ENCODE measurements at places on chromosomes 4 and X.

GRCh38 chr4:144967161-144967560, 130.8 kb downstream of the ANAPC10 start:
- no peak for DNase-seq

GRCh38 chr4:119310826-119311225, 11.1 kb downstream of the FABP2 start:
- no peak for DNase-seq

DNA sequence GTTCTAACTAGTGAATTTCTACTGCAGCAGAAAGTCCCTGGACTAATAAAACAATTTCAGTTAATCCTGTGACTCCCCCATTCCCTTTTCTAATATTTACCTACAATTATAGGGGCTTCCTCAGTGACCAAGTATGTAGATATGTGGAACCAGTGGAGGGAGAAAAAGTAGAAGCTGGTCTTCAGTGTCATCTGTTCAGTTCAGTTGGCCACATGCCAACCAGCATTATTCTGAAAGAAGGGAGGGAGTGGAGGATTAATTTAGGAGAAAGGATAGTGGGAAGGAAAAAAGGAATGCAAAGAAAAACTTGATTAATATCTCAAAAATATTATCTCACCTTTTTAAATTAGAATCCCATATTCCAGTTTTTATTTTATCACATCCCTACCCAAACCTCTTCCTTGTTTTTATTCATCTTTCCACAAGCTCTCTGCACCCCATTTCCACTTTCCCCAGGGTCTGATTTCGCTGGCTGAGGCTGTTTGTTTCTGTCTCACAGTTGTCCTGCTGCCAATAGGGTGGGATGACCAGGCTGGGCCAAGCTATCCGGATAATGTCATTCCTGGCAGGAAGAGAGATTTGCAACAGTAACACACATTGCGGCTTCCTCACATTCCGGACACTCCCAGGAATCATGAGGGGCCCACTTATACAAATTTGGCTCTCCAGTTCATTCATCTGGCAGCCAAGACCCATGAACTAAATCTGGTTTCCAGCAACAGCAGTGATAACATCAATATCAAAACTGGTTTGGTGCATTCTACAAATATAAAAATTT, 24.6 kb upstream of the ANTXR2 start:
- no peak for DNase-seq

DNA sequence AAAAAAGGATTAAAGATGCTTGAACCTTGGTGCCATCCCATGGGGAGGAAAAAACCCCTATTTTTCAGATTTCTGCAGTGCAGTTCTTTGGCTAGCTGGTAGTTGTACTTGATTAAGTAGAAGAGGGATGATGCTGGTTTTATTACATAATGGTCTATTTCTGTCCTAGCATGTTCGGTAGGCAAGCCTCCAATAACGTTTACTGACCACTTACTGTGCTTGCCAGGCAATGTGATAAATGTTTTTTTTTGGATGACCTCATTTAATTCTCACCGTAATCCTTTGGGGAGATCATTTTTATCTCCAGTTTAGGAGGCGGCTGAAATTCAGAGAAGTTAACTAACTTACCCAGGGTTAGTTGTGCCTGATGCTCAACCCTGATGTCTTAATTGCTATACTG, 92.1 kb upstream of the RPA4 start:
- DNase-seq, result no peak

- peak; percentile 60 for DNase-seq
Measured at GRCh38 chr4:140427106-140427918, at the start of gene CLGN. Gene CLGN (minus strand): TSS chr4:140427648. CDS start chr4:140413078, 14,570 bp downstream.

GRCh38 chr4:183344523-183345255, 22.5 kb upstream of the CLDN24 start:
- DNase-seq, result no peak

- no peak for DNase-seq
Measured at GRCh38 chrX:139949703-139950102, 15.6 kb downstream of the CXorf66 start.

GRCh38 chr4:141802333-141802732, 165.9 kb downstream of the IL15 start:
- peak; percentile 64 for DNase-seq

GRCh38 chr4:15717657-15718416, 15.0 kb downstream of the BST1 start:
- DNase-seq, result peak; percentile 19

GRCh38 chrX:84044051-84044450, 143.9 kb downstream of the RPS6KA6 start:
- DNase-seq, result no peak

DNA sequence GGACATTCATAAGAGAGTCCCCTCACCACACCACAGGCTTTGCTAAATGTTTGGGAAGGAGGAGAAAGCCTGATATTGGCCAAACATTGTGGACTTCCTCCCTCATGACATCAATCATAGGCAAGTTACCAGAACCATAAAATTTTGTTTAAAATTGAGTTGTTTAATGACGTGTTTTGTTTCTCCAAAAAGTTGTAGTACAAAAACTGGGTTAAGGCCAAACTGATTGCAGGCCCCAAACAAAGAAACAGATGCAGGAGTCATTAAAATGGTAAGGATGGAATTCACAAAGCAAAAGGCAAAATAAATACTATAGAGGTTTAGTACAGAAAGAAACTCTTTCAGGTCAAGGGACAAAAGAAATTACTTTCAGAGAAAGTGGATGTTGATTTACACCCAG, 3.9 kb upstream of the ODAM start:
- no peak for DNase-seq

Data from ACHN (cell line).